ENCODE measurements at places on chromosomes 5 and 9.

- DNase-seq = no peak
These were observed 321.4 kb upstream of the ACTBL2 start for GRCh38 chr5:57804007-57804444.

- DNase-seq = no peak
These were observed 205.9 kb upstream of the CD180 start for GRCh38 chr5:67402526-67402925.

GRCh38 chr5:133668458-133668857, 56.1 kb upstream of the FSTL4 start:
- DNase-seq = no peak

DNA sequence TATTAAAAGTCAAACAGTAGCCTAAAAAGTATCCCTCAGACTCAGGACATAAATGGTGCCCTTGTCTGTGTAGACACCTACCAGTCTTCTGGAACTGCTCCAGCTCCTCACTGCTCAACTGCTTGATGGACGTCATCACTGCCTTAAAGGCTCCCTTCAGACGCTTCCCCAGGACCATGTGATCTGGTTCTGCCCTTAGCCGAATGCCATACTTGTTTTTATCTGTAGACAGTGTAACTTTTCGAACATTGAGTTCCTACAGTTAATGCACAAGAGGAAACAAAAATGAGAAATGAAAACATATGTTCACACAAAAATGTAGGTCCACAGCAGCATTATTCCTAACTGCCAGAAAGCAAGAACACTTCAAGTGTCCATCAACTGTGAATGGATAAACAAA, 46.2 kb downstream of the IARS1 start:
- no peak for DNase-seq

GRCh38 chr9:38181232-38181631, 112.2 kb upstream of the SHB start:
- DNase-seq = no peak

GRCh38 chr5:148972974-148973374, 89.9 kb downstream of the SH3TC2 start:
- DNase-seq = no peak

GRCh38 chr5:12292610-12293204, 388.5 kb upstream of the CTNND2 start:
- DNase-seq = no peak

- DNase-seq = no peak
These were observed 533.0 kb downstream of the TLE1 start for GRCh38 chr9:81156381-81156780.

GRCh38 chr5:66713998-66714397, 117.8 kb downstream of the MAST4 start:
- peak; percentile 17 for DNase-seq

GRCh38 chr5:112196584-112196983, 222.5 kb downstream of the EPB41L4A start:
- no peak for DNase-seq

DNA sequence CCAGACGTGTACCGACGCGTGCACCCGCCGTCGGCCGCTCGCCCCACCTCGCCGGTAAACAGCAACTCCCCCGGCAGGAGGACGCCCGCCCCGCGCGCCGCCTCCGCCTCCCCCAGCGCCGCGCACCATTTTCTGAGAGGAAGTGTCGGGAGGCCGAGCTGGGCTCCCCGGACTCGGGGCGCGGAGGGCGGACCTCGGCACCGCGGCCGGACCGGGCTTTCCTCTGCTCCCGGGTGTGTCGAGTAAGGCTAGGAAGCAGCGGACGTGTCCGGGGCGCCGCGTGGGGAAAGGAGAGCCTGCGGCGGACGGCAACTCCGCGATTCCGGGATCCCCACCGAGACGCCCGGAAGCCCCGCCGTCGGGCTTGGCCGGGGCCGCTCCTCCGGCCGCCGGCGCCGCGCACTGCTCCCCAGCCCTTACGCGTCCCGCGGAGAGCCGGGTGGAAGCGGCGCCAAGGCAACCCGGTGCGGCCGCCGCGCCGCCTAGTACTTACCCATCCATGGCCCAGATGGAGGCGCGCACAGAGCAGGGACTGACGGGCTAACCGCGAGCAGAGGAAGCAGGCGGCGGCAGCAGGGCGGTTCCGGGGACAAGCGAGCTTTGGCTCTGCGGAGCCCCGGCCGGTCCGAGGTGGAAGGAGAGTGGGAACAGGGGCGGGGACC, at the start of gene PTBP3:
PTBP3 (minus strand) TSS at position 643 of the 662 bp plus-strand sequence. CDS start 35,754 bp downstream, outside the sequence.
- peak; percentile 83 for DNase-seq

DNA sequence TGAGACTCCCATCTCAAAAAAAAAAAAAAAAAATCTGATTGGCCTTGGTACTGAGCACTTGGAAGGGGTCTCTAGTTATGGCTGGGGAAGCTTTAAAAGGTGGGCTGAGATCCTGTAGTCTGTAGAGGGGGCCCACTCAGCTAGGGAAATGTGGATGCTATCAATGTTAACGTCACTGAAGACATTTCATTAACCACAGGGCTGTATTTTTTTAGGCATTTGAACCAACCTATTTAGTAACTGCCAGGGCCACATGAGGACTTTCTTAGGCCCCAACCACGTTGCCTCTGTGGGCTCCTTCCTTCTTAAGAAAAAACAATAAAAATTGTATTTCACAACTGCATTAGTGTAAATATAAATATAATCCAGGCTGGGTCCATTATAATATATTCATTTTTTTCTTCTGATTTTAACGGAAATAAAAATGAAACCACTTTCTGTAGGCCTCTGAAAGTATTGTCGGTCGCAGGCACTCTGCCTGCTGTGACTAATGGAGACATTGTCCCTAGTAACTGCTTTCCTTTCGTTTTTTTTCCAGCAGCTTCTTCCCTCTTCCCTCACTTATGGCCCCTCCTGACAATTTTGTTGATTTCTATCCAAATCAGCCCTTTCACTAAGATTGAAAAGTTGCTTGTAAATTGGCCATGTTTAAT, 71.6 kb downstream of the GCNT1 start:
- DNase-seq = no peak

- DNase-seq = peak; percentile 11
These were observed 1.3 kb downstream of the SCGB3A1 start for GRCh38 chr5:180589771-180590542.

GRCh38 chr9:21657966-21658667, 144.3 kb upstream of the MTAP start:
- DNase-seq = no peak

DNA sequence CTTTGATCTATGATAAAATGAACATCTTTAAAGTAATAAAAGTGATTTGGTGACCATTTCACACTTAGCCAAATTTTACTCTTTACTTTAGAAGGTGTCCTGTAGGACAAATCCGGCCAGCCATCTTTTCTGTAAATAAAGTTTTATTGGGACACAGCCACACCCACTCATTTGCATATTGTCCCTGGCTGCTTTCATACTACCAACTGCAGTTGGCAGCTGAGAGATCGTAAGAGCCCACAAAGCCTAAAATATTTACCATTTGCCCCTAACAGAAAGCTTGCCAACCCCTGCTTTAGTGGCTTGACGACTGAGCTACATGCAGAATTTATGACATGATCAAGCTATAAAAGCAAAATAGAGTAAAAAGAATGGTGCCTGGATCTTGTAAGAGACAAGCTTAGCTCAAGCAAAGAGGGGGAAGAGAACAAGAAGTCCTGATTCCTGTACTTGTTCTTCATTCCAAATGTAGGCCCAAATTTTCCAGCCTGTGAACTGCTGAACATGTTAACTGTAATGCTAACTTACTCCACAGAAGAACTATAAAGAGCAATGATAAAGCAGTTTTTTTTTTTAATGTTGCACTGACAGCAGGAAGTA, 7.4 kb upstream of the FBXO10 start:
- DNase-seq = no peak

DNA sequence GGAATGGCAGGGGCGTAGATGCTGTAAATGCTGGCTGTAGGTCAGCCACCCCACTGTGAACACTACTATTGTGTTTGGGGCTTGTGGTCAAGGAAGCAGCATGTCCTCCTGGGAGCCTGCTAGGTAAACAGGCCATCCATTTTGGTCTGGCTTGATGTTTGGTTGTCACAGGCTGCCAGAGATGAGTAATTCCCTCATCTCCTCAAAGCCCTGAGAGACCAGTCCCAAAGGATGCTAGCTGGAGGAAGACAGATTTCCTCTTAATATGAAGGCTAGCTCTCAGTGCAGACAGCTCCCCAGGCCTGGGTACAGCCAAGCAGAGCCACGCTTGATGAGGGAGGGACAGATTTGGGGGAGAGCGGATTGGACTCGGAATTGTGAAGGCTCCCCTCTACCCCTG, 72.5 kb upstream of the MAP1B start:
- DNase-seq = no peak

DNA sequence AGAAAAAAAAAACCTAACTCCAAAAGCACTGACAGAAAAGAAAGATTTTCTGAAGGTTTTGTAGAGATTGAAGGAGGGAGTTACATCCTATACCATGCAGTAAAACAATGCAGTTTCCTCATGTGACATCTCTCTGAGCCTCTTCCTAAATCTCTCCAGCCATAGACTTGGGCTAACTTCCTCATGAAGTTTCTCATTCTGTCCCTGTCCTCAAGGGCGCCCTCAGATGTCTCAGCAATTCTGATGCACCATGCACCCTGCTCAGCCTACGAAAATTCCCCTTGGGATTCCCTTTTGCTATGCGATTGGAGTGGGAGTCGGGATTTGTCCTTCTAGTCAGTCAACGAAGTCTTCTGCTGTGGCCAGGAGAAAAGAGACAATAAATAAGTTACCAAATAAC, 68.9 kb downstream of the FAT2 start:
- no peak for DNase-seq

- DNase-seq = no peak
These were observed 171.8 kb downstream of the MED10 start for GRCh38 chr5:6206501-6206900.

DNA sequence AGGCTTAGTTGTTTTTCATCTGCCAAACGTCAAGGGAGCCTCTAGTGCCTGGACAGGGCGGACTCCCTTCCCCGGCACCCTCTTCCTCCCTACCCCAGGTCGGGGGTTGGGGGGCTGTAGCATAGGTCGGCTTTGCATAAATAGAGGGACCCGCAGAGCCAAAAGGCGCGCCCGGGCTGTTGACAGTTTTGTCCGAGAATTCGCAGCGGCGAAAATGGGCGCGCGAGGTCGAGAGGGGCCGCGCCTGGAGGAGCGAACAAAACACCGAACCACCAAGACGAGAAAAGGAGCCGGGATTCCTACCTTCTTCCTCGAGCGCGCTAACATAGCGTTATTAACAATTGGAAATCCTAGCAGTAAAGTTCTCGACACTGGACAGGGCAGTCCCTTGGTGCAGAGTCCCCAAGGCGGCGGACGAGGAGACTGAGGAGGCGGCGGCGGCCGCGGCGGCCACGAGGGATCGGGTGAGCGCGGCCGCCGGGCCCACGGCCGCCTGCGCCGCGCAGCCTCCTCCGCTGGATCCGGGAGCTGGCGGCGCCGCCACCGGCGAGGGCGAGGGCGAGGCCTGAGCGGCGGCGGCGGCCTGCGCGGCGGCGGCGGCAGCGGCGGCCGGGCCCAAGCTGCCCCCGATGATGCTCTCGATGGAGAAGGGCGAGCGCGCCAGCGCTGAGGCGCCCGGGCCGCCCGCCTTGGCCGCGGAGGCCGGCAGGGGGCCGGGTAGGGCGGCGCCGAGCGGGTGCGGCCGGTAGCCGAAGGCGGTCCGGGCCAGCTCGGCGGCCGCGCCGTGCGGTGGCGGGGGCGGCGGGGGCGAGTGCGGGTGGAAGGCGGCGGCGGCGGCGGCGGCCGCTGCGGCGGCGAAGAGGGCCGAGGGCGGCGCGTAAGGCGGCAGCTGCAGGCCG, 1.7 kb downstream of the FOXD1 start:
- peak; percentile 39 for DNase-seq

- no peak for DNase-seq
These were observed at the start of gene CAVIN4 for GRCh38 chr9:100577776-100578448. Gene CAVIN4 (plus strand): TSS chr9:100578079. CDS start chr9:100578144, 65 bp downstream.

DNA sequence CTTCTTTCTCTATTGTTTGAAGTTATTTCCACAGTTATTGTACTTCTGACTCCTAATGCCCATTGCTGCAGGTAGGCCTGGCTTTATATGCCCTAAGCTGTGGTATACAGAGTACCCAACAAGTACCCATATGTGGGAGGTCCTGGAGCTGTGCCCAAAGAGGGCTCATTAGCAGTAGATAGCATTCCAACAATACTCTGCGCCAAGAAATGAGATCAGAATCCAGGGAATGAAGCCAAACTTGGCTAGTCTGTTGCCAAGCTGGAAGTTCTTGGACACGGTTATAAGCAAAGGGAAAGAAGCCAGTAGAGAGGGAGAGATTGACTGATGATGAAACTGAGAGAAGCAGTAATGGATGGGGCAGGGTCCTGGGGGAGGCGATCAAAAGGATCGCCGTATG, 29.7 kb upstream of the FAM169A start:
- DNase-seq = no peak

GRCh38 chr5:81950996-81951395, 20.8 kb upstream of the ATG10 start:
- no peak for DNase-seq

DNA sequence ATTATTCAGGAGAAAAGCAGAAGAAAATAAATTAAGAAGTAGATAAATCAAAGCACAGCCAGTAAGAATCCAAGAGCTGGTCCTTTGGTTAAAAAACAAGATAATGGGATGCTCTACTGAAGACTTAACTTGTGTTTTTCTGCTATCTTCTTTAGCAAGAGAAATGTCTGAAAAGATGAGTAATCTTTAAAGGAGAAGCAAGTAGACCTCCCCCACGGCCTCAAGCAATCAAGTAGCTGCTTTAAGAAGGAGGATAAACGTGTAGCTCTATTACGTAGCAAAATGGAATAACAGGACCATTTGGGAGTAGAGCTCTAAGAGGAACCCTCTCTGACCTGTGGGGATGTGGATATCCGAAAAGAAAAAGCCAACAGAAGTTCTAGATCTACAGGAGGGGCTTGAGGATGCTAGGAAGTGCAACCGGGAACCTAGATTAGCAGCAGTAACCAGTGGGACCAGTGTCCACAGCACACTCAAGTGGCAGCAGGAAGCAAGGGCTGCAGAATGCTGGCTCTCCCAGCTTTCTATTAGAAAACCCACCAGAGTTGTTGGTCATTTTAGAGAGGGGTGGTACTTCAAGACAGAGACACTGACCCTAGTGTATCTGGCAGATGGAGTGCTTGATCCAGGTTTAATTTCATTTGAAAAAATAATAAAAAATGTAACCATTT, 185.4 kb downstream of the GABBR2 start:
- no peak for DNase-seq

DNA sequence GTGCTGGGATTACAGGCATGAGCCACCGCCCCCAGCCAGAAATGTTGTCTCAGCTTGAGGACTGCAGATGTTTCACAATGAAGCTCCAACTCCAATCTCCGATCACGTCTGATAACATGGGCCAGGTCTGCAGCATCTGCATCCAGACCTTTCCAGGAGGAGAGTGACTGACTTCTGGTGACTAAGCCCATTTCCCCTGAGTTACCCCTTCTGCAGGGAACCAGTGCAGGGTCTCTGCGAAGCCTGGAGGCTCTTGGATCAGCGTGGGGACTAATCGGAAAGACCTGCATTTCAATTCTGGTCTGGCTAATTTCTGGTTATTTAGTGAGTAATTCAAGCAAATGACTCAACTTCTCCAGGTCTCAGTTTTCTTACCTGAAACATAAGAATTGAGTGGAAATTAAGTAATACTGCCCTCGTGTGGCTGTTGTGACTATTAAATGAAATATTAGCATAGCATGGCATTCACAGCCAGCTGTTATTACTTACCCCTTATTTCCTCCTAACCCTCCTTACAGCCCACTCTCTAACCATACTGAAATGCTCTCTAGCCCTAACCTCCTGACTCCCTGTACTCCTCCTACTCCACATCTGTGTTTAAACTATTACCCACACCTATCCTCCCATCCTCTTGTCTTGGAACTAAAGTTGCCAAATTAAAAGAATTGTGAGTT, 2.2 kb upstream of the GNPDA1 start:
- DNase-seq = peak; percentile 69

GRCh38 chr9:1171546-1171945, 121.4 kb downstream of the DMRT2 start:
- DNase-seq = no peak

- no peak for DNase-seq
These were observed 45.1 kb downstream of the ERGIC1 start for GRCh38 chr5:172878933-172879752.

Measured in GM13977 (cell line).